ENCODE measurements at places on chromosomes 3 and 15.
A peak's percentile ranks its signal among the peaks of the same experiment; 100 is the strongest.

GRCh38 chr3:185460719-185461350 lies 38.0 kb downstream of the TMEM41A start:
- DNase-seq: no peak

DNA sequence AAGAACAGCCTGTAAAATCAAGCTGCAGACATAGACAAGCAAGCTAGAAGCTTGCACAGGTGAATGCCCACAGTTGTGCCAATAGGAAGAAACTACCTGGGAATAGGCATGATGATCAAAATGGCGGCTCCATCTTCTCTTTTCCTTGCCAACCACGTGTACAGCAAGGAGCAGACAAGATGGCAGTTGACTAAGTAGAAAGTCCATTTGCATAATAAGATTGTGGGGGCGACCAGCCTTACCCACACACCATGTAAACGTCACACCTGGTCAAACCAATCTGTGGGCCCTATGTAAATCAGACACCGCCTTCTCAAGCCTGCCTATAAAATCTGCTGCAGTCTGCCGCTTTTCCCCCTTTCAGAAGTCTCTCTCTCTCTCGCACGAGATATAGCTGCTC lies 25.1 kb upstream of the ANKRD34C start:
- DNase-seq: no peak

- no peak for DNase-seq
Measured at GRCh38 chr15:76860201-76860600, 44.9 kb downstream of the SCAPER start.

DNA sequence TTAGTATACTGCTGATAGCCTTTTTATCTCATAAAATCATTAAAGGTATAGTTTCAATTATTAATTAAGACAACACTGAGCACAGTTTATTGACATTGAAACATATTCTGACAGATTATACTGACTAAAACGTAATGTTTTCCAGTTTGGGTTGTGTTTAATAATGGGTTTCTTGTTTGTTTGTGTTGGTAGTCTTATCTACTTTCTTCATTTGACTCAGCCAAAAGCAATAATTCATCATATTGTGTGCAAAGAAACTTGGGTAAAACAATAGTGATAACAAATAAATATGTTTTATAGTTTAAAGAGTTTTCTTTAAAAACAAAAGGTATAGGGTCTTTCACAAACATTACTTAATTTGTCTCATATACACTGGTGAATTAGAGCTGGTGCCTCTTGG lies 629.2 kb upstream of the AGTR1 start:
- no peak for DNase-seq

GRCh38 chr15:91186904-91187656 lies 87.0 kb downstream of the SV2B start:
- DNase-seq: no peak

GRCh38 chr3:65793495-65794200 lies 245.1 kb downstream of the MAGI1 start:
- DNase-seq: peak; percentile 31

DNA sequence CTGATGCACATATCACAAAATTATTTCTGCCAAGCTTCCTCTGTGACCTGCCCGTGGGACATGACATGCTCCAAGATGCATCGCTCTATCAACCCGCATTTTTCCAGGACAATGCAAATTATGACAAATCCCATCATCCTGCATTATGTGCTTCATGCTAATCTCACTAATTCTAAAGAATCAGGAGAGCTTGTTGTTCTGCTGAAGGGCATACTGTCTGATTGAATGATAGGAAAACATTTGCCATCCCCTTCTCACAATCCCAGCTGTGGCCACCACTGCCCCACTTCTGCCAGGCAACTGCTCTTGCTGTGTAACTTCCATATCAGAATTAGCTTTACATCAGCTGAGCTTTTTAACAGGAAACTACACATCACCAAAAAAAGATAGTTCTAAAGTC lies 203.5 kb upstream of the NANOGP8 start:
- no peak for DNase-seq

DNA sequence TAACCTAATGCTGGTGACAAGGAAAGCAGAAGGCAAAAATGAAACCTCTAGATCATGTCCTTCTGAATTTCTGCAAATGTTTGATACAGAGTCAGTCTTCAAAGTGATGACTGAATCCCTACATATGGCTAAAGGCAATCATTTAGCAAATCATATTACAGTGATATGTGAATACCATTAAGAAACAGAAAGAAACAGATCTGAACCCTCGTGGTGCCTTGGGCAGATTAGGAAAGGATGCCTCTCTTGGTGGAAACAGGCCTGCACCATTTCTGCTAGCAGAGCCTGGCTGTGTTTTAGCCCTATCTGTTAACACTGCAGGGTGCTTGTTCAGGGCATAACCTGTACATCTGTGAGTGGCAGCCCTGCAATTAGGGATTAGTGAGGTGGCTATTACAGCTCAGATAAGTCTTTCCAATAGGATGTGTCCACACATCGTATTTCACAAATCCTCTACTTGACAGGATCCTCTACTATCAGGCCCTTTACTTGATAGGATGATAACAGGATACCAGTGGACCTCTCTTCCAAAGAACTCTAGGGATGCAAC lies 12.1 kb downstream of the SEC22C start:
- DNase-seq: no peak

GRCh38 chr3:69830147-69830546 lies 90.9 kb downstream of the MITF start:
- no peak for DNase-seq

- no peak for DNase-seq
Measured at GRCh38 chr3:39378088-39378487, 5.1 kb upstream of the SLC25A38 start.

DNA sequence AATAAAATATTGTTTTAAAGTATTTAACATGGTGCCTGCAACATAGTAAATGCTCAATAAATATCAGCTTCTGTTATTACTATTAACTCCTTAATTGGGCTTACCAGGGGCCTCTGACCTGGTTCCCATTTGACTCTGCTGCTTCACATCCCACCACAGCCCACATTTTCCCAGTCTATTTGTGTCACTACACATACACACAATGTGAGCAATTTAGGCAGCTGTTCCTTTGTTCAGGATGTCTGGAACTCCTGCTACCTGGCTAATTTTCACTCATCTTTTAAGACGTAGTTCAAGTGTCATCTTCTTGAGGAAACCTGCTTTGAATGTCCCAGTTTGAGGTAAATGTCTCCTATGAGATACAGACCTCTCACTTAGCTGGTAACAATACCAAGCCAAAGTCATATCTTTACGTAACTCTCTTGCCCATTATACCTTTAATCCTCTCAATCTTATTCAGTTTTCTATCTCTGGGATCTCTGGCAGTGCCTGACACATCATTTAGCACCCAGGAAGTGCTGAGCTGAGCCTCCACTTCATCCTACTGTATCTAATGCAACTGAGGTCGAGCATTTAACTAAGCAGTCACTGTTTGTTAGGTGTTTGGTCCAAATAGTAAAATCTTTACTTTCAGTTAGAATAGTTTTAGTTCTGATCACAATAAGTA lies 4.4 kb downstream of the TGFBR2 start:
- no peak for DNase-seq

DNA sequence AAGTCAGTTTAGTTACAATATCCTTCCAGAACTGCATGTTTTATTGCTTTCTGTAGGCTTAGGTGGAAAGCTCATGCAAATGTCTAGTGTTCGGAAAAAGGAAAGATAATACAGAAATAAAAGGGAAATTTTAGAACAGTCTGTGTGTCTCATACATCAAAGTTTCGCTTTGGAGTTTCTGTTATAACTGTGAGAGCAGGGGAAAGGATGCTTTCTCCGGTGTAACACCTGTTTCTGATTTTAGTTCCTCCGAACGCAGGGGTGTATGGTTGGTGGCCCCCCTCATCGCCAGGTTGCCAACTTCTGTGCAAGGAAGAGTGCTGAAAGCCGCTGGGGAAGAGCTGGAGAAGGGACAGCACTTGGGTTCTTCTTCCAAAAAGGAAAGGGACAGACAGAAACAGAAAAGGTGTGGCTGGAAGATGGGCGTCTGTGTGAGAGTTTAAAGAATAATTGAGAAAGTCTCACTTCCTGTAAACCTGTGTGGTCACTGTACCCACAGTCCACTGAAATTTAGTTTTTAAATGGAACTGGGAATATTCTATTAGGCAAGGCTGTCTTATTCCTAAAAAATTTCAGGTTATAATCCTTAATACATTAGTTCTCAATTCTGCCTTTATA lies 6.7 kb downstream of the P2RY12 start:
- DNase-seq: no peak

- DNase-seq: no peak
Measured at GRCh38 chr15:80945605-80946004, 44.0 kb downstream of the MESD start.

GRCh38 chr15:100718075-100718980 lies 115.9 kb downstream of the ASB7 start:
- no peak for DNase-seq

- no peak for DNase-seq
Measured at GRCh38 chr3:121482660-121483059, 63.1 kb downstream of the POLQ start.

- DNase-seq: no peak
Measured at GRCh38 chr3:186786922-186787321, 3.5 kb downstream of the EIF4A2 start.

- no peak for DNase-seq
Measured at GRCh38 chr15:55247311-55247710, 42.3 kb downstream of the RAB27A start.

DNA sequence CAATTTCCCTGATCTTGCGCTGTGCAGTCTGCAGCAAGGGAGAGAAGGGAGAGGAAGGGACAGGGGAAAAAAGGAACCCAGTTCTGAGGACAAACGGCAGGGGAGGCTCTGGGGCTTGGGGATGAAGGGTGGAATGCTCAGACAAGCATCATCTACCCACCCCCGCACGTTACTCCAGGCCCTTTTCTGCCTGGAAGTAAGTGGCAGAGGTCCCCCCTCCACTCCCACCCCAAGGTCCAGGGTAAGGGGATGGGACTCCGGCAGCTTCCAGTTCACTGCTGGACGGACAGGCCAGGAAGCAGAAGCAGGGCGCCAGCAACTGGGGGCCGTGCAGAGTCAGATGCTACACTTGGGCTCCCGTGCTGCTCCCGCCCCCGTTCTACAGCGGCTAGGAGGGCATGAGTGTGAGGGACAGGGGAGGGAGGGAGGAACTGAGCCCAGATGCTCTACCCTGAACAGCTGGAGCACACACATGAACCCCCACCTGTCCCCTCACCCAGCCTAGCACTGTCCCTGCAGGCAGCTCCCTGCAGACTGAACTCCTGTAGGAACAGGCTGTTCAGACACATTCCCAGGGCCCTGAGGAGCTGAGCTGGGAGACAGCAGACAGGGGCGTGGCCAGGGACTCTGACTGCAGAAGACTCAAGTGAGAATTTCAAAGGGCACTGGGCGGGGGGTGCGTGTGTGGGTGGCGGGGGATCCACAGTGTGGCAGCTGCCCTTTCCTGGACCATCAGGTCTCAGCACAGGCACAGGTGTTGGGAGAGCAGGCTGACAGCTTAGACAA lies 59.7 kb downstream of the SENP2 start:
- DNase-seq: no peak
